ENCODE measurements at places on chromosomes 3 and 15. TPM values are rescaled to one million over a fixed set of nuclear protein-coding genes. Genes with fewer than 3 reads are reported as not detected.

Gene CDHR4
- total RNA-seq: not detected

Gene AMT
- 3.5 TPM for total RNA-seq

Gene PRKCI
- 25.7 TPM for total RNA-seq

Gene RYR3
- not detected for total RNA-seq

Gene NBEAL2
- 267 TPM for total RNA-seq

Gene SPTBN5
- total RNA-seq: 1.6 TPM

Gene C2CD4A
- 0.40 TPM for total RNA-seq

Gene ALPK3
- 0.20 TPM for total RNA-seq

Gene ZNF501
- 2.0 TPM for total RNA-seq

Gene CD96
- 323 TPM for total RNA-seq

Gene ZBTB47
- 1.1 TPM for total RNA-seq

Gene BFSP2
- total RNA-seq: 1.0 TPM

Gene LTK
- 5.2 TPM for total RNA-seq

DNA sequence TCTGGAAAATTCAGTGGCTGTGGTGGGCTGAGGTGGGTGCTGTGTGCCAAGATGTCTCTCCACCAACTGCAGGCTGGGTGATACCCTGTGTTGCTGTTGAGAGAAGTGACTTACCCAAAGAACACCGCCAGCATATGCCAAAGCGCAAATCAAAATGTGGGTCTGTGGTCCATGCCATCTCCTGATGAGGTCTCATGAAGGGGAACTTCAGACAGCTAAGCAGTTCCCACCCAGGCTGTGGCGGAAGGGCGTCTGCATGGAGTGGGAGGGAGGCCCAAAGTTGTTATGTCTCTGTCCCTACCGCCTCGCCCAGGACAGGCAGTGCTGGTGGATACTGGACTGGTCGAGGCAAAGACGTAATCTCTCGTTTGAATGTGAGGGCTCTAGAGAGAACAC, 70.9 kb upstream of the PLXNA1 start:
- H3K36me3 ChIP-seq: peaks cover 11% of the 10 kb centered on the region
- no peak for DNase-seq
- peaks cover 67% of the 10 kb centered on the region for H3K4me1 ChIP-seq
- peak overlapping the region; percentile 93 for H3K27ac ChIP-seq

DNA sequence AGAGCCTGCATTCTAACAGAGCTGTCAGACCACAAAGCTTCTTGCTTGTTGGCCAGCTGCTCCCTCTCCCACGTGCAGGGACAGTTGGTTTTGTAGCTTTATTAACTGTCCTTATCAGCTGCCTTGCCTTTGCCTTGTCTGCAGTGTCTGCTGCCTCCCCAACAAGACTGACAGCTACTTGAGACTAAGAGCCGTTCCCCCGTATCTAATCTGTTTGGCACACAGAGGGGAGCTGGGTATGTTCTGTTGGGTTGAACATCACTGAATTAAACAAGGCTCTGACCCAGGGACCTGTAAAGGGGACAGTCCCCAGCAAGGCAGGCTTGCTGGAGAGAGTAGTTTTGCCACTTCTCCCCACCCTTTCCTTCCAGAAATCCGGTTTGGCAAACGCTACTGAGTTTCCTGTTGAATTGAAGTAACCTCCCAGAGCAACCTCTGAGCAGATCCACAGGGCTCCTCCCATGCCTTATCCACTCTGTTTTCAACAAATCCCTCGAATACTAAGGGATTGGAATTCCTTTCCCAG, 116.1 kb downstream of the ANP32A start:
- DNase-seq: no peak
- no peak overlapping the region for H3K4me3 ChIP-seq
- no peak overlapping the region for H3K27ac ChIP-seq
- H3K36me3 ChIP-seq: no peaks in the 10 kb centered on the region
- no peaks in the 10 kb centered on the region for H3K27me3 ChIP-seq

DNA sequence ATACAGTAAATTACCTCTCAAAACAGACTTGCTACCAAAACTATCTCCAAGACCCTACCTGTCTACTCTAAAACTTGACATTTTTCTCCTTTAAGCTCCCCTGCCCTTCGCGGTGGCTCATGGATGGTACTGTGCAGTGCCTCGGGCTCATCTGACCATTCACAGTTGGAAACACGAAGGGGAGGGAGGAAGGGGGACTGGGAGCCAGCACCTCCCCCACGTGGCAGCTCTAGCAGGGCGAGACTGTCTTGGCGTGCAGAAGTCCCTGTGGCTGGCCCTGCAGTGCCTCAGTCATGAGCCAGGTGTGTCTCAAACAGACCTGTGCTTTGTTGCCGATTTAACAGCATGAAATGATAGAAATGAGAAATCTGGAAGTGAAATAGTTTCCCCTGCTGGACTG, 372.0 kb downstream of the GABRG3 start:
- no peaks in the 10 kb centered on the region for H3K4me1 ChIP-seq
- no peaks in the 10 kb centered on the region for H3K36me3 ChIP-seq
- no peak overlapping the region for H3K27ac ChIP-seq
- no peak for DNase-seq
- no peak overlapping the region for H3K4me3 ChIP-seq

DNA sequence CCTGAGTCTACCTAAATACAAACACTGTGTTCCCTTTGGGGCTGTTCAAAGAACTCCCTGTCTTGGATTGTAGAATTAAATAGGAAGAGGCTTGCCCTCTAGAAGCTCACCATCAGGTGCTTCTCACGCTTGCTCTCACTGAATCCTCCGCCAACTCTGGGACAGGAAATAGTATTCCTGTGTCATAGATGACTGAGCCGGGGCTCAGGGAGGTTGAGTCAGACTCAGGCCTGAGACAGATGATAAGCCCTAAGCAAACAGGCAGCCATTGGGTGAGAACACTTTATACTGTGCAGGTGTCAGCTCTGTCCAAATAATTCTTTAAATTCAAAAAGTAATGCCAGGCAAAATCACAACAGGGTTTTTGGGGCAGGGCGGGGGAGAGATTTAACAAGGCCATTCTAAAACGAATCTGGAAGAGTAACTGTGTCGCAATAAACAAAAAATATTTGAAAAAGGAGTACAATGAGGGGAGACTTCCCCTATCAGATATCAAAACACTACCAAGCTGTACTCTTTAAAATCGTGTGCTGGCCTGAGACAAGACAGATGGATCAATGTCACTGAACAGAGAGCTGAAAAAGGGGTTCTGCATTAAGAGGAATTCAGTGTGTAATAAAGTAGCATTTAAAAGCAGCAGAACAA, 59.0 kb downstream of the EPHB3 start:
- no peak overlapping the region for H3K4me3 ChIP-seq
- peaks cover 3% of the 10 kb centered on the region for H3K4me1 ChIP-seq
- H3K36me3 ChIP-seq: no peaks in the 10 kb centered on the region
- DNase-seq: no peak
- peaks cover 2% of the 10 kb centered on the region for H3K27me3 ChIP-seq

GRCh38 chr15:73737535-73737934, 15.6 kb downstream of the INSYN1 start:
- H3K4me3 ChIP-seq: no peak overlapping the region
- DNase-seq: no peak
- H3K4me1 ChIP-seq: no peaks in the 10 kb centered on the region
- peaks cover 2% of the 10 kb centered on the region for H3K27me3 ChIP-seq

GRCh38 chr3:25153136-25153535, 274.9 kb upstream of the RARB start:
- no peaks in the 10 kb centered on the region for H3K36me3 ChIP-seq
- no peak overlapping the region for H3K4me3 ChIP-seq
- no peak overlapping the region for H3K27ac ChIP-seq
- H3K27me3 ChIP-seq: no peaks in the 10 kb centered on the region
- no peak for DNase-seq

- H3K4me1 ChIP-seq: peaks cover 15% of the 10 kb centered on the region
- H3K27ac ChIP-seq: peak overlapping the region; percentile 28
- no peak overlapping the region for H3K4me3 ChIP-seq
- peak; percentile 54 for DNase-seq
Measured at GRCh38 chr15:74983725-74984231, 11.6 kb upstream of the SCAMP5 start.

- DNase-seq: no peak
- no peaks in the 10 kb centered on the region for H3K36me3 ChIP-seq
- no peaks in the 10 kb centered on the region for H3K4me1 ChIP-seq
- H3K27ac ChIP-seq: no peak overlapping the region
Measured at GRCh38 chr3:88661433-88661824, 446.0 kb upstream of the EPHA3 start.

GRCh38 chr3:161150001-161150525, 44.9 kb upstream of the B3GALNT1 start:
- H3K4me3 ChIP-seq: no peak overlapping the region
- no peaks in the 10 kb centered on the region for H3K4me1 ChIP-seq
- no peaks in the 10 kb centered on the region for H3K36me3 ChIP-seq
- H3K27me3 ChIP-seq: peaks cover 14% of the 10 kb centered on the region

GRCh38 chr3:161551697-161552096, 55.1 kb downstream of the OTOL1 start:
- H3K4me1 ChIP-seq: no peaks in the 10 kb centered on the region
- no peaks in the 10 kb centered on the region for H3K36me3 ChIP-seq
- no peak for DNase-seq

GRCh38 chr3:172913911-172914655, 163.6 kb downstream of the ECT2 start:
- no peak for DNase-seq
- no peaks in the 10 kb centered on the region for H3K4me1 ChIP-seq
- H3K4me3 ChIP-seq: no peak overlapping the region
- no peak overlapping the region for H3K27ac ChIP-seq

GRCh38 chr15:78828920-78829319, 17.7 kb upstream of the ADAMTS7 start:
- peaks cover 2% of the 10 kb centered on the region for H3K4me1 ChIP-seq
- no peak overlapping the region for H3K27ac ChIP-seq
- DNase-seq: no peak
- H3K36me3 ChIP-seq: no peaks in the 10 kb centered on the region
- H3K4me3 ChIP-seq: no peak overlapping the region

GRCh38 chr3:127751782-127752181, 70.5 kb downstream of the MGLL start:
- no peak for DNase-seq
- no peak overlapping the region for H3K4me3 ChIP-seq
- peaks cover 8% of the 10 kb centered on the region for H3K4me1 ChIP-seq
- no peak overlapping the region for H3K27ac ChIP-seq
- H3K27me3 ChIP-seq: peaks cover 35% of the 10 kb centered on the region

- no peaks in the 10 kb centered on the region for H3K27me3 ChIP-seq
- peaks cover 3% of the 10 kb centered on the region for H3K4me1 ChIP-seq
- no peak overlapping the region for H3K27ac ChIP-seq
- H3K4me3 ChIP-seq: no peak overlapping the region
Measured at GRCh38 chr3:81723732-81724313, 37.6 kb downstream of the GBE1 start.

DNA sequence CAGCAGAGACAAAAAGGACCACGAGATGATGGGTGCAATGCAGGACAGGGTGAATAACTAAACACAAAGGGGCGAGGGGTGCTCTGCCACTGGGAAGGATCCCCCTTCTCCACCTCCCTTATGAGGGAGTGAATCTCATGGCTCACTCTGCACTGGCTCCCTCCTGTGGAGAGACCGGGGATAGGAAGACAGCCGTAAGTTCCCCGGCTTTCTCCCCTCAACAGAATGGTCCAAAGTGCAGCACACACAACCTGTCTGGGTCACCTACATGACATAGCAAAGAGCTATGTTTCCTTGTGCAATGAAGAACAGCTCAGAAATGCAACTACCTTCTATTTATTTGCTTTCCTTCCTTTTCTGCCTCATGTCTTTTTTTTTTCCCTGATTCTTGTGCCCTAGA, 7.8 kb upstream of the ACSBG1 start:
- H3K4me3 ChIP-seq: no peak overlapping the region
- DNase-seq: peak; percentile 46
- peaks cover 12% of the 10 kb centered on the region for H3K27me3 ChIP-seq
- no peaks in the 10 kb centered on the region for H3K36me3 ChIP-seq
- H3K4me1 ChIP-seq: peaks cover 2% of the 10 kb centered on the region

- H3K27me3 ChIP-seq: no peaks in the 10 kb centered on the region
- H3K27ac ChIP-seq: no peak overlapping the region
- DNase-seq: no peak
- H3K4me1 ChIP-seq: no peaks in the 10 kb centered on the region
Measured at GRCh38 chr3:68664276-68664675, 268.1 kb downstream of the TAFA4 start.

DNA sequence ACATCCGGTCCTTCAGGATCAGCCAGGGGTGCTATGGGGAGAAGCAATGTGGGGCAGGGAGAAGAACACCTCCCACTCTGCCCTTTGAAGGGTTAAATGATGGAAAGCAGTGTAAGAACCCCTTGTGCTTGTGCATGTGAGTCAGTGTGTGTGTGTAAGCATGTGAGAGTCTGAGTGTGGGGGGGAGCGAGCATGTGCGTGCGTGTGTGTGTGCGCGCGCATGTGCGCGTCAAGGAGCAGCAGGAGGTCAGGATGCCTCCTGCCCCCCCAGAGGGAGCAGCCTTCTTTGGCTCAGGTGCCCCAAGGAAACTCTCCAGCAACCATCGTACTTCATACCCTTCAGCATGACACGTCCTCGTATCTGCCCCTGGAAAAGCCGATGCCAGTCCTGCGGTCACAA, 30.3 kb downstream of the GALNT15 start:
- H3K27ac ChIP-seq: no peak overlapping the region
- H3K36me3 ChIP-seq: no peaks in the 10 kb centered on the region
- no peak for DNase-seq
- H3K4me3 ChIP-seq: no peak overlapping the region

DNA sequence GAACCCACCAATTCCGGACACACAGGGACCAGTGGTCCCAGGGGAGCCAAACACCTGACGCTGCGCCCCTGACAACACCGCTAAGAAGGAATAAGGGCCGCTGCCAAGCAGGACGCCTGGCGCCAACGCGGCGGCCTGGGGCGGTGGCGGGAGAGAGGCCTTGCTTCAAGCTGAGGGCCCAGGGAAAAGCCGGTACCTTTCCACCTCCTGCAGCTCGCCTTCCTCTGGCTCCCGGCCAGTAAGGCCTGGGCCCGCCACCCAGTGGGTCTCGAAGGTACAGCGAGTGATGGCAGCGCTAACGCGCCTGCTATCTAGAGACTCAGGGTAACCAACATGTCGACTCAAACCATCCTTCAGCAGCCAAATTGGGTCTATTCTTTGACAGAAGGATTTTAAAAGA, 1074.1 kb downstream of the SI start:
- DNase-seq: no peak
- H3K27me3 ChIP-seq: no peaks in the 10 kb centered on the region
- H3K4me1 ChIP-seq: no peaks in the 10 kb centered on the region
- H3K36me3 ChIP-seq: no peaks in the 10 kb centered on the region

- H3K27me3 ChIP-seq: peaks cover 2% of the 10 kb centered on the region
- no peaks in the 10 kb centered on the region for H3K4me1 ChIP-seq
- DNase-seq: no peak
- no peak overlapping the region for H3K4me3 ChIP-seq
Measured at GRCh38 chr15:94004697-94005096, 226.7 kb upstream of the MCTP2 start.

DNA sequence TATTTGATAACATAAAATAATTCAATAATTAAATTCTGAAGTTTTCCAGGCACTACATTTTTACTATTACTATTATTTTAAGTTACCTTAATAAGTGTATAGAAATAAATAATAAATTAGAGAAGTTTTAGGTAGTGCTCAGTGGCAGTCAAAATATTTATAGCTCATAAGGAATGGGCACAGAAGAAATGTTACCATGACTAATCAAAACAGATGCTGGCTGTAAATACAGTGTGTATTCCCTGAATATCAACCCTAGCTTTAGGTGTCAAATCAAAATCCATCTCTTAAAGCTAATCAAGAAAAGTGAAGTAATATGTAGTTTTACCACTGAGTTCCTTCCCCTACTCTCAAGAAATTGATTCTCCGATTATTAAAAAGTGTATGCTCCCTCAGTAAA, 35.5 kb downstream of the ZBTB20 start:
- no peak overlapping the region for H3K27ac ChIP-seq
- no peak overlapping the region for H3K4me3 ChIP-seq
- H3K4me1 ChIP-seq: no peaks in the 10 kb centered on the region
- no peak for DNase-seq

GRCh38 chr3:50876947-50877346, 202.2 kb downstream of the DOCK3 start:
- H3K4me1 ChIP-seq: no peaks in the 10 kb centered on the region
- peaks cover 6% of the 10 kb centered on the region for H3K27me3 ChIP-seq
- DNase-seq: no peak
- no peak overlapping the region for H3K4me3 ChIP-seq
